Spinal cord (tissue), 10 donors: ENCODE measurements at places on chromosomes 1 and 21. TPM values are rescaled to one million over a fixed set of nuclear protein-coding genes. Genes with fewer than 3 reads are reported as not detected.

CRABP2 gene
- total RNA-seq = 482 TPM

GRCh38 chr1:8370905-8371315 lies 53.0 kb downstream of the SLC45A1 start:
- no peaks in the 10 kb centered on the region for H3K27me3 ChIP-seq
- no peak overlapping the region for H3K4me3 ChIP-seq
- peak overlapping the region; percentile 87 for H3K27ac ChIP-seq
- H3K4me1 ChIP-seq = peaks cover 77% of the 10 kb centered on the region
- H3K36me3 ChIP-seq = peaks cover 10% of the 10 kb centered on the region

- H3K4me1 ChIP-seq = peaks cover 27% of the 10 kb centered on the region
- no peak overlapping the region for H3K4me3 ChIP-seq
- no peak for DNase-seq
Measured at GRCh38 chr1:20358761-20359263, 68.1 kb downstream of the VWA5B1 start.

- peaks cover 10% of the 10 kb centered on the region for H3K4me1 ChIP-seq
- no peak overlapping the region for H3K4me3 ChIP-seq
Measured at GRCh38 chr21:31929548-31929947, 56.7 kb downstream of the HUNK start.

DNA sequence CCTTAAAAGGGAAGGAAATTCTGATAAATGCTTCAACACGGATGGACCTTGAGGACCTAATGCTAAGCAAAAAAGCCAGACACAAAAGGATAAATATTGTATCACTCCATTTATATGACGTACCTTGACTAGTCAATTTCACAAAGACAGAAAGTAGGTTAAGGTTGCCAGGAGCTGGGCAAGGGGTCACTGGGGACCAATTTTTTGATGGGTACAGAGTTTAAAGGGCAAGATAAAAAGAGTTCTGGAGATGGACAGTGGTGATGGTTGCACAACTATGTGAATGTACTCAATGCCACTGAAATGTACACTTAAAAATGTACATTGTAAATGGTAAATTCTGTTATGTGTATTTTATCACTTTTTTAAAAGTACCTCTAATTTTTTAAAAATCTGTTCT lies 32.1 kb upstream of the SLAMF9 start:
- no peaks in the 10 kb centered on the region for H3K27me3 ChIP-seq
- no peaks in the 10 kb centered on the region for H3K4me1 ChIP-seq
- no peak overlapping the region for H3K4me3 ChIP-seq
- H3K36me3 ChIP-seq = no peaks in the 10 kb centered on the region
- no peak overlapping the region for H3K27ac ChIP-seq
- no peak for DNase-seq
